ENCODE measurements at places on chromosomes 7 and 10.

DNA sequence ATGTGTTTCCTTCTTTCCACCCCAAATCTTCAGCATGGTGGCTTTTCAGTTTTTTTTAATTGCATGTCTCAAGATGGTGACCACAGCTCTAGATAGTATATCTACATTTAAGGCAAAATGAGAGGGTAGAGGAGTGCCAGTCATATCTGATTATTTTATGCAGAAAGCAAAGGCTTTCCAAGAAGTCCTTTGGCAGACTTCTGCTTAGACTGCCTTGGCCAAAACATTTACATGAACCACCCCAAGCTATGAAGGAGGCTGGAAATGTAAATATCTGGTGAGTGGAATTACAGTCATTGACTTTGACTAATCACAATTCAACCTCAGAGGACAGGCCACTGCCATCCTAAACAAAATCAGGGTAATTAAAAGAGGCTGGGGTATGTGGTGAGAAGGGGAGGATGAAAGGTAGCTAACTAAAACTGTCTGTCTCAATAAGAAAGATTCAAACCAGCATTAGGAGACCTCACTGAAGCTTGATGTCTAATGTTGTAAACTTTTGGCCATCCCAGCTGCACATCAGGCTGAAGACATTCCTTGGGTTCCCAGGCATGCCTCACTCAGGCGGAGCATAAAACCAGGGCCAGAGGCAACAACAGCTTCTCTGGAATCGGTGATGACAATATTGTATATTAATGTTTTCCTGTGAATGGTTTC is 53.4 kb downstream of the PPP1R3C start:
- DNase-seq, result no peak

- DNase-seq, result no peak
These were observed 35.0 kb downstream of the DNAJC12 start for GRCh38 chr10:67802767-67803538.

DNA sequence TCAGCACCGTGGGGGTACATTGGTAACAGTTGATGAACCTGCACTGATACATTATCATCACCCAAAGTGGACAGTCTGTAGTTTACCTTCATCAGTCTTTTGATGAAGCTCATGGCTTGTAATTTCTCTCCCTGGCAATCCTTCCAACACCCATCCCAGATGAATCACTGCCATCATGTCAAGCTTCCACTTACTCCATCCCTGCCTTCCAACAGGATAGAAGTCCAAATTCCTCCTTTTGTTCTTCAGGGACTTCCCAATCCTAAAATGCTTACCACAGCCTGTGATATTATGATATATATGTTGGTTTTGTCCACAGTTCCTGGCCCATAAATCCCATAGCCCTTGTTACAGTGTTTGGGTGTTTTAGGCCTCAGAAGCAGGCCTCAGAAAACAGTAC is 16.1 kb downstream of the SNX10 start:
- DNase-seq, result no peak

- no peak for DNase-seq
These were observed 591.1 kb downstream of the SDK1 start for GRCh38 chr7:3892157-3892556.

DNA sequence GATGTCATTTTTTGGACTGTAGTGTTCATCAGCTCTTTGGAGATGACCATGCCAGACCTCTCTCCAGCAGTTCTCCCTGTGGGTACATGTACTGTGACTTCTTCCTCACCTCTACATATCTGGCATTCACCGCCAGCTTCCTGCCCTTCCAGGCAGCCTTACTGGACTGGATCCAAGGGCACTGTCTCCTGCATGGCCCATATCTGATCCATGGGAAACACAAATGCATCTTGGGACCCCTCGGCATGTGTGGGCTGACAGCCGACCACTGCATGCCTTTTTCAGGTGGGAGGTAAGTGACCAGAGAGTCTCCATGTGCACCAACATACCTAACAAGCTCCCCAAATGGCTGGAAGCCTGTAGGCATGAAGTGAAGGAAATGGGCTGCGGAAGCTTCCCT is 3.9 kb upstream of the BLVRA start:
- no peak for DNase-seq

- DNase-seq, result peak; percentile 78
These were observed 47.4 kb upstream of the PRKAR1B start for GRCh38 chr7:774161-775109.

GRCh38 chr10:3417096-3417495 is 244.5 kb upstream of the PITRM1 start:
- no peak for DNase-seq

- no peak for DNase-seq
These were observed 35.2 kb upstream of the HSPB1 start for GRCh38 chr7:76267107-76267893.

- no peak for DNase-seq
These were observed 335.3 kb downstream of the NRG3 start for GRCh38 chr10:82210331-82210730.

- DNase-seq, result no peak
These were observed 121.4 kb downstream of the RNF133 start for GRCh38 chr7:122577449-122578003.

GRCh38 chr7:18437101-18437500 is 58.4 kb upstream of the HDAC9 start:
- no peak for DNase-seq

DNA sequence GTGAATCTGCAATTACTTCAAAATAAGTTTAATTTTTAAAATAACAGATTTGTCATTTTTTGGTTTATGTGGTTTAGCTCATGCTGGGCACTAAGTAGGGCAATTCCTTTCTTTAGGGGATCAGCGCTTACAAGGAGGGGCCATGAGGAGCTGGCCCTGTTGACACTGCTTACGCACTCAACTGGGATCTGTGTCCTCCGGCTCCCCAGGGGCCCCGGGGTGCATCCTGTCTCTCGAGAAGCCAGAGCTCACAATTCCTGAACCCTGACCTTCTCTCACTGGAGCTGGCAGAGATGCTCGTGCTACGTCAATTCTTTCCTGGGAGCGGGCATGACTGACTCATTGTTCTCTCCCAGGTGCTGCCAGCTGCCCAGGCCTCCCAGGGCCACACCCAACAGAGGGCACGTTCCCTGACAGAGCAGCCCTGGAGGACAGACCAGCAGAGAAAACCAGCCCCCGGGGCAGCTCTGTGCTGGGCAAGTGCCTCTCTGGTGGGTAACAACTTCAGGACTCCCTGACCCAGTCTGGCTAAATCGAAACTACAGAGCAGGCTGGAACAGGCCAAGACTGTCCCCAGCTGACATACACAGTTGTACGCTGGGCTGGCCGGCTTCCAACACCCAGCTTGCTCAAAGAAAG is 36.8 kb downstream of the CTBP2 start:
- no peak for DNase-seq

- DNase-seq, result no peak
These were observed 22.4 kb downstream of the DNAJC12 start for GRCh38 chr10:67815571-67816059.

- DNase-seq, result no peak
These were observed 61.3 kb upstream of the EBF3 start for GRCh38 chr10:130025326-130025725.

DNA sequence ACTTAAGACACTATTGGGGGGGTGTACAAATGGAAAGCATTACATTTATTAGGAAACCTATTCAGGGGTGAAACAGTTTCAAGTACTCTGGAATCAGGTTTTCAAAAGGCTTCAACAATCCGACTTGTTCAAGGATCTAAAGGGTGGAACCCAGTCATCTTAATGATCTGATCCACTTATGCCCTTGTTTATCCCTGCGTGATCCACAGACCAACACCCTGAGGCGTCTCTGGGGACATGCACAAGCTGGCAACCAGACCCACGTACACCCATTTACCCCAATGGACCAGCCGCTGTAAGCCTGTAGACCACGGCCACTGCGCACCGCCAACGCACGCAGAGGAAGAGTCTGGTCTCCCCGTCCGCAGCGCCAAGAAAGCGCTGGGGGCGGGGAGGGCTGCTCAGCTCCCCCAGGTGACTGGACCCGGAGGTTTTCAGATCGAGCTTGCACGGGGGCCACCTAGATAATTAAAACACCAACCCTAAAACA is 13.4 kb downstream of the HNRNPF start:
- DNase-seq, result peak; percentile 45

DNA sequence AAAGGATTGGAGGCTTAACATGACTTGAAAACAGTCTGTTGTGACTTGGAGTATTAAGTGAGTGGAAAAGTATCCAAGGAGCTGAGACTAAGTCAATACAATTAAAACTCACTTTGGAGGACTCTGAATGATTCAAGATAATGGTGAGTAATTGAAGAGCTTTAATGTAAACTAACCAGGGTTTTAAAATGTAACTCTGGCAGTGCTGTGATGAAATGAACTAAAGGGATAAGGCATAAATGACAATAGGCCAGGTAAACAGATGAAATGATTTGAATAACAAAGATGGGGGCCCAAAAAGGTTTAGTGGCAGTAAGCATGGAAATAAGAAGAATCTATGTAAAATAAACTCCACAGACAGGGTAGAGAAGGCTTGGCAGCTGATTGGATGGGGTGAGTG is 316.5 kb upstream of the CACNA2D1 start:
- DNase-seq, result no peak

DNA sequence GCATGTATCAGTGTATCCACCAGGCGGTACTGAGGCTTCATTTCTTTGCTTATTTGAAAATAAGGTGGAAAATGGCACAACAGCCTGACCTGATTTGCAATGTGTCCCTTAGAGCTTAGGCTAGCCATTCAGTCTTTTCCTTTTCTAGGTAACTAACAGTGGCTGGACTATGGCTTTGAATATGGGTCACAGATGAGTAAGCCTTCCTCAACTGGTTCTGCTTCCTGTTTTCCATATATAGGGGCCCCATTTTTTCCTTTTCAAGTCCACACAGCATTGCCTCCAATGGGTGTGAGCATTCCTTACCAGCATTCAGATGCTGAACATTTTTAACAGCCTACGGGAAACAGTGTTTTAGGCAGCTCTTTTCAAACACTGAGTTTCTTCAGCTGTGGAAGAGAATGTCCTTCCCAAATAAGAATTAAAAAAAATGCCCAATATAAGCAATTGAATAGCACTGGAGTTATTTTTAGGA is 3.9 kb upstream of the ITGB1 start:
- DNase-seq, result no peak

DNA sequence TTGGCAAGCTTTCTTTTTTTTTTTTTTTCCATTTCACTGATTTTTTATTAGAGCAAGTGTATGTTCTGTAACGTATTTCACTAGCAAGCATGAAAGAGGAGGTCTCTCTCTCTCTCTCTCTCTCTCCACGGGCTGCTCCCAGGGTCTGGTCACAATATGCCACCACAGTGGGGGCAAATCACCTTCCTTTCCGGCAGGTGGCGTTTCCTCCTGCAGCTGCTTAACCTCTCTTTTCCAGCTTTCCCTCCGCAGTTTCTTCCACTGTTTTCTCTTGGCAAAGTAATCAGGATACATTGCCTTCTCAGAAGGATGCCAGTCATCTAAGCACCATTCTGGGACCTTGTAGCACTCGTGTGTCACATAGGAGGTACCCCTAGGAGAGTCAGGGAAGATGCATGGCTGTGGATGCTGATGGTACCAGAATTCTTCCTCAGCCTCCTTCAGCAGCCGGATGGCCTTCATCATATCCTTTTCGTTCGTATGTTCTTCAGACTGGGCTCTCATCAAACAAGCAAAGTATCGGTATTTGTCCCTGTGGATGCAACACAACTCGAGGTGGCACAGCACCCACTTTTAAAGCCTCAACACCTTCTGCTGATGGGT is 197.3 kb upstream of the PODXL start:
- DNase-seq, result no peak

DNA sequence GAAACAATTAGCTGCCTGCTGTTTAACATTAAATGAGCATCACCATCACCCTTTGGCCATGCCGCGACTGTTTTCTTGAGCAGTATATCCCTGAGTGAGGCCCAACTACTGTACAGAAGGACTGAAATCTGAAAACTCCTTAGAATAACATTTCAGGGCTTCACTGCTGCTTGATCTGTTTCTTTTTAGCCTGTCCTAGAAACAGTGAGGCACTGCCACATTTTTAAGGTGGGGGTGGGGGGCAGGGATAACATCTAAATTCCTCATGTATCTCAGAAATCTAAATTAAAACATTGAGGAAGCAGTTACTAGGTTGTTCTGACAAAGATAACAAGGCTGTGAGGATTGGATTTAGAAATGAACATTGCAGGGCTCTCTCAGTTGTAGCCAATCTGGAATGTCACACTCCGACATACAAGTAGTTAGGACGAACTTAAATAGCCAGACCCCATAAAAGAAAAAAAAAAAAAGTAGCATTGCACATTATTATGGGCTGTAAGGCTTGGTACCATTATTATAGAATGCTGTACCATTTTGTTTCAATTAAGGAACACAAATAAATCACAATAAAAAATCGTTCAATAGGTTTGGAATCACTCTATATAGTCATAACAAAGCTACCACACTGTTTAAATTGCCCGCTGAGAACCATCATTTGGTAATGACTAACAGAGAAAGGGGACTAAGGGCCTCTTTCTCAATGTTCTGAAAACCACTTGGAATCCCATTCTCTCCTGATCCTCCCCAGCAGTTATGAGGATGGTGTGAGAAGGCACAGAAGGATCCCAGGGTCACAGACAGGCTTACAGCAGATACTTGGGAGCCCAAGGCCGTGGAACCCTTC is 256.1 kb downstream of the INHBA start:
- DNase-seq, result no peak

DNA sequence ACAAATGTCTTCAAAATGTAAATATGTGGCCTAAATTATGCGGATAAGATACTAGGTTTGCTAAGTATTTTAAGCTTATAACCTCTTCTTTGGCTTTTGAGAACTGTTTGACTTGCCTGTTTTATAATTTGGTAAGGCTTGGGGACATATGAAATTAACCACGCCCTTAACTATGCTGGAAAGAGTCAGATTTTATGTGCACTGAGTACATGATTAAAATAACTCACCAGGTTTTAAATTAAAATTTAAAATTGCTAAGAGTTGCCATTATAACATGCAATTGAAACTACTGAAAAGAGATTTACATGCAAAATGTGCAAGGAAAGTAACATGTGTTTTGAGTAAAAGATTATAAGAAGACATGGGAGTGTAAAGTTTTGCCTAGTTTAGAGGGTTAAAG is 141.9 kb downstream of the WDR11 start:
- DNase-seq, result no peak

GRCh38 chr10:96130326-96130995 is 364 bp downstream of the ZNF518A start:
- DNase-seq, result peak; percentile 80

DNA sequence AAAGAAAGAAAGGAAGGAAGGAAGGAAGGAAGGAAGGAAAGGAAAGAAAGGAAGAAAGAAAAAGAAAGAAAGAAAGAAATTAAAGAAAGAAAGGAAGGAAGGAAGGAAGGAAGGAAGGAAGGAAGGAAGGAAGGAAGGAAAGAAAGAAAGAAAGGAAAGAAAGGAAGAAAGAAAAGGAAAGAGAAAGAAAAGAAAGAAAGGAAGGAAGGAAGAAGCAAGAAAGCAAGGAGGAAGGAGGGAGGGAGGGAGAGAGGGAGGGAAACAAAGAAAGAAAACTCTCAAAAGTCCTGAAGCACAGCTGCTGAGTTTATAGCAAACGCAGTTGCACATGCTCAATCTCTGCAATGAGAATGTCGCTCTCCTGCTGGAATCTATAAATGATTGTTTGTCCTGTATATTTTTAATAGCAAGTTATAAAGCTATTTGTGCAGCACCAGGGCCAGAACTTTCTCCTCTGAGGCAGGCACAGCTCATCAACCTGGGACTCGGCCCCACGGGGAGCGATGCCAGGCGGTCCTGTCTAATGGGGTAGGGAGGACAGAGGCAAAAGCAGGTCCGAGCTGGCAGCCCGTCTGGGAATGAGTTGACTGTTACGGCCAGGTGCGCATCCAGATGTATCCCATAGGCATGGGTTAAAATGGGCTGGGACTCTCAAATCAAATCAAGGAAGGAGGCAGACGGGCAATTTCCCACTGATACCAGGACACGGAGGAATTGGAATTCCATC is 118.0 kb upstream of the PFKP start:
- DNase-seq, result no peak

GRCh38 chr10:127933271-127933670 is 26.4 kb downstream of the PTPRE start:
- DNase-seq, result no peak
